ENCODE measurements at places on chromosomes 16 and 17. TPM values are rescaled to one million over a fixed set of nuclear protein-coding genes. Genes with fewer than 3 reads are reported as not detected.

DNA sequence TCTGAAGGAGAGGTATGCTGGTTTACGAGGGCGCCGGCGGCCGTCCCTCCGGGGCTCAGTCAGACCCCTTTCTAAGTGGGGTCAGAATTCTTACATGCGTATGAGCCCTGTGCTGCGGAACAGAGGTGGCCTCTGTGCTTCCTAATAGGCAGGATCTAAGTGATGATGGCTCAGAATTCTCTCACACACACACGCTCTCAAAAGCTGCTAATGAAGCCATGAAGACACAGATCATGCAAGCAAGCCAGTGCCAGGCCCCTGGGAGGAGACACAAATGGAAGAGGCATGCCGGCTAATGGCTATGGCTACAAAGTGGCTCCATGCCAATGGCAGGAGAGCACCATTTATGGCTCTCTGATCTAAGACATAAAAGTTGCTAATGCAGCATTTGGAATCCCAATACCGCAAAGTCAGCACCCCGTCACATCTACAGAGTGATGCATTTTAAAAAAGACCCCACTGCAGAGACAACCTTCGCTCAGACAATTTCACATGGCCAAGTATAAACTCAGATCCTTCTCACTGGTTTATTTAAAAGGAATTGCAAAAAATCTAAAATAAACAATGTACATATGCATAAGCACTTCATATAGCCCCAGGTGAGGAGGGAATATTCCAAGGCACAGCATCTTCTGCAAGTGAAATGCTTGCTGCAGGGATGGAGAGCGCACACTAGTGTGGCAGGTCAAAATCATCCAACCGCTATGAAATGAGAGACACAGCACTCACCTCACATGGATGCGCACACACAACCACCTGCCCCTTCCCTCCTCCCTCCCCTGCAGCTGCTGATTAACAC, 24.5 kb downstream of the NPLOC4 start:
- no peak for DNase-seq

- DNase-seq: no peak
Observed at GRCh38 chr16:78591682-78592103, 492.2 kb downstream of the WWOX start.

GRCh38 chr17:49832840-49833599, 14.8 kb downstream of the TAC4 start:
- DNase-seq: no peak

Gene QRICH2
- 8.9 TPM for polyA plus RNA-seq

Measured in left kidney (tissue), 8 donors.